ENCODE measurements at places on chromosomes 5 and 9.
A peak's percentile ranks its signal among the peaks of the same experiment; 100 is the strongest.

- no peak for DNase-seq
Observed at GRCh38 chr9:79812507-79813257, 240.9 kb downstream of the TLE4 start.

DNA sequence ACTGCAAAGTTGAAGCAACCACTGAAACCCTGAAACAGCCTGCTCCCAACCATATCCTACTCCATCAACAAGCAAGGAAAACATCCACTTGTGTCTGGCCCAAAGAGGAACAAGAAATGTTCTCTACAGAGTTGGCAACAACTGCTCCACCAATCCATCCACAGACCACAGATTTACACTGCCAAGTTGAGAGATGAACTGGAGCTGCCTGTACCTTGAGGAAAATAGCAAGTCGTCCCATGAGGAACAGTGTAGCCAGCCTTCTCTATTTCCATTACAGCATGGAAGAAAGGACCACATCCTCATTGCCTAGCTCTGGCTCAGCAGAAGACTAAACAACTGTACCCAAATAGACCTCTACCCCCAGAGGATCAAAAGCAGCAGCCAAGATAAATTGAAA, 60.4 kb downstream of the DEPDC1B start:
- no peak for DNase-seq

DNA sequence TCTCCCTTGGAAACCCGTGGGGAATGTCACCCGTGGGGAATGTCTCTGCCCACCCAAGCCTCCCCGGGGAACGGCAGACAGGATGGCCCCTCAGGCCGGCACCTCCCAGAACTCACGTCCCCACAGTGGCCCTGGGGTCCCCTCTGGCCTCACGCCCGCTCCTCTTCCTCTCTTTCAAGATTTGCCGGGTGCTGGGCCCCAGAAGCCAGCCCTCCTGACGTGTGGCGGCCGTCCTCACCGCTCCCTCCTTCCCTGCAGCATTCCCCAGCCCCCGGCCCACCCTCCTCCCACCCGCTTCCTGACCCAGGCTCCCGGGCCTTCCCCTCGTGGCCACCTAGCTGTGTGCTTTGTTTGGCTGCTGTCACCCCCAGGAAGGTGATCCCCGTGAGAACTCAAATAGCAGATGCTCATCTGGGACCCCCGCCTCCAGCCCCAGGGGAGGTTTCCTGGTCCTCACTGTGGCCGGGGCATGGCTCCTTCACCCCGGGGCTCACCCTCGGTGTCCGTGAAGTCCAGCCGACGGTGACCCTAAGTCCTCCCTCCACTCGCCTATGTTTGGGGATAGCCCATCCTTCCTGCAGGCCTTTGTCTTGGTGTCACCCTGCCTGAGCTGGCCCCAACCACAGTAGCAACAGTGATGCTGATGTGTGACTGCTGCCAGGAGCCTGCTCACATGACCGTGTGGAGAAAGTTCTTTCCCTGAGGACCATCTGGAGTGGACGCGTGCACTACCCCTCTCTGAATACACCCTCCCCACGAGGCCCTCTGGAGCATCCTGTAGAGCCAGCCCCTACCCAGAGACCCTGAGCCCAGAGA, 163.3 kb upstream of the IER5L start:
- no peak for DNase-seq

GRCh38 chr5:112625689-112626438, 111.8 kb upstream of the APC start:
- DNase-seq: no peak

GRCh38 chr5:66198837-66199236, 54.7 kb downstream of the SREK1 start:
- no peak for DNase-seq

GRCh38 chr9:71681708-71682272, 86.5 kb downstream of the CEMIP2 start:
- no peak for DNase-seq

- DNase-seq: no peak
Observed at GRCh38 chr9:89725271-89725670, 120.5 kb downstream of the GADD45G start.

GRCh38 chr9:122144836-122145591, 14.6 kb downstream of the NDUFA8 start:
- no peak for DNase-seq

DNA sequence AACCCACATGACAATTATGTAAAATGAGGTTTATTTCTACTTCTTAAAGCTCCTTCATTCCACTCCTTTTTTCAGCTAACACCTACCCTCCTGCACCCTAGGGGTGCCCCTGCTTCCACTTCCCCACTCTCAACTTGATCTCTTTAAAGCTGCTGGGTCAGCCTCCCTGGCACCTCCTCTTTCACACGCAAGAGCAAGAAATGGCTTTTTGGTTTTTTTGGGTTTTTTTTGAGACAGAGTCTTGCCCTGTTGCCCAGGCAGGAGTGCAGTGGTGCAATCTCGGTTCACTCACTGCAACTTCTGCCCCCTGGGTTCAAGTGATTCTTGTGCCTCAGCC, 64.4 kb downstream of the SUSD1 start:
- DNase-seq: no peak

GRCh38 chr5:148391422-148391821, 7.7 kb downstream of the FBXO38 start:
- DNase-seq: no peak

DNA sequence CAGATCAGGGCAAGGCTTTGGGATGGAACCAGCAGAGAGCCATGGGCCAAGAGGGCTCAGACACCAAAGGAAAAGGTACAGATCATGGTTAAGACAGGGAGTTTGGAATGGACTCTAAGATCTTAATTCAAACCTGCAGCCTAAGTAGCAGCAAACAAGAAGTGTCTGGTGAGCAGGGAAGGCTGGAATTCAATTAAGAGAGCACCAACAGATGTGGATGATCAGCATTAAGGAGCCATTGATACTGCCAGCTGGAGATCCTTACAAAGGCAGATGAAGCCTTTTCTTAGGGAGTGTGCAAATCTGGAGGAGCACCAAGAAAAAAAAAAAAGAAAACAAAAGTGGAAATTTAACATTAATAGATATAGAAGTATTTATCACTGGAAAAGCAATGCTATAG, 516.8 kb downstream of the RASEF start:
- DNase-seq: no peak

DNA sequence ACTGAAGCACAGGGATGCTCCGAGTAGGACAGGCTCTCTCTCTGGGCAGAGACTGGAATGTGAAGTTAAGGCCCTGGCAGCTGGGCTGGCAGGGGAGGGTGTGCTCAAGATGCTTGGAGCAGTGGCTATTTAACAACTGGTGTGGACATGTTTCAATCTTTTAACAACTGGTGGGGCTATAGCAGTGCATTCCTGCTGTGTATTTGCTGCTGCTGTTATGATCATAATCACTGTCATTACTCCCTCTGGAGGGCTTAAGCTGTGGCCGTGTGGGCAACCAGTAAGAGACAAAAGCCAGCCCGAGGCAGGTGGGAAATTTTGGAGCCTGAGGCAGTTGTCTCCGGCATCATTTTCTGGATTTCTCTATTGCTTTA, 33.3 kb upstream of the PTGS1 start:
- DNase-seq: no peak

DNA sequence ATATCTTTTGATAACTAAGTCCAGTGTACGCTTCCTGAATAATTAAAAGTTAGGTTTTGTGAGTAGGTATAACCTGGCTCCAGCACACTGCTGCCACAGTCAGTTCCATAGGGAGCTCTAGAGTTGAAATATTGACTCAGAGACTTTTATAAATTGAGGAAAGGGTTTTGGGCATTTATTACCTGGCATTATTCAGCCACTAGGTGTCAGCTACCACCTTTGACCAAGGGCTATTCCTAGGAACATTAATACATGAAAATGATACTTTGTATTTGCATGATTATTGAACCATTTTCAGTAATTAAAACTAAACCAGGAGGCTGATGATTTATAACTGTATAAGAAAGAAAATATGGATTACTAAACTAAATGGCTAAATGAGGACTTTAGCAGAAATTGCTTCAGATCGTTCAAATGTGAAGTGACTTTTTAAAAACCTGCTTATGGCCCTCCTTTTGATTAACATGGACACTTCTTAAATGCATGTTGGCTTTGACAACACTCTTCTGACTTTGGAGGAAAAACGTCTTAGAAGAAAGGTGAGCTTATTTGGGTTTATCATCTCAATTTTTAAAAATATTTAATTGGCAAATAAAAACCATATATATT, 83.0 kb downstream of the SMC2 start:
- DNase-seq: no peak

GRCh38 chr5:110865400-110866094, 126.7 kb downstream of the SLC25A46 start:
- DNase-seq: peak; percentile 17

DNA sequence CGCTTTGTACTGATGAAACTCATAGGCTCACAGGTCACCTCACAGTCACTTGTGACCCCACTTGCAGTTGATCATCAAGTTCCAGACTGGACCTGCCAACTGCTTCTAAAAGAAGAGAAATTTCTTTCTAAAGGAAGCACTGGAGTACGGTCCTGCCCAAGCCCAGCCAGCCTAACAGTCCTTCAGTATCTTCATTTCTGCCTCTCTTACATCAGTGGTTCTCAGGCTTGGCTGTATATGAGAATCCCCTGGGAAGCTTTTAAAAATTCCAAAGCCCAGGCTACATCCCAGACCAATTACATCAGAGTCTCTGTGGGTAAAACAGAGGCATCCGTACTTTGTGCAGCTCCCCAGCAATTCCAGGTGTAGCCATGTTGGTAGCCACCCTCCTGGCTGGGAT, 282.1 kb downstream of the NFIB start:
- DNase-seq: no peak

- DNase-seq: no peak
Observed at GRCh38 chr9:128213746-128214497, 10.7 kb downstream of the DNM1 start.

- no peak for DNase-seq
Observed at GRCh38 chr9:69054989-69055388, 19.4 kb downstream of the FXN start.

DNA sequence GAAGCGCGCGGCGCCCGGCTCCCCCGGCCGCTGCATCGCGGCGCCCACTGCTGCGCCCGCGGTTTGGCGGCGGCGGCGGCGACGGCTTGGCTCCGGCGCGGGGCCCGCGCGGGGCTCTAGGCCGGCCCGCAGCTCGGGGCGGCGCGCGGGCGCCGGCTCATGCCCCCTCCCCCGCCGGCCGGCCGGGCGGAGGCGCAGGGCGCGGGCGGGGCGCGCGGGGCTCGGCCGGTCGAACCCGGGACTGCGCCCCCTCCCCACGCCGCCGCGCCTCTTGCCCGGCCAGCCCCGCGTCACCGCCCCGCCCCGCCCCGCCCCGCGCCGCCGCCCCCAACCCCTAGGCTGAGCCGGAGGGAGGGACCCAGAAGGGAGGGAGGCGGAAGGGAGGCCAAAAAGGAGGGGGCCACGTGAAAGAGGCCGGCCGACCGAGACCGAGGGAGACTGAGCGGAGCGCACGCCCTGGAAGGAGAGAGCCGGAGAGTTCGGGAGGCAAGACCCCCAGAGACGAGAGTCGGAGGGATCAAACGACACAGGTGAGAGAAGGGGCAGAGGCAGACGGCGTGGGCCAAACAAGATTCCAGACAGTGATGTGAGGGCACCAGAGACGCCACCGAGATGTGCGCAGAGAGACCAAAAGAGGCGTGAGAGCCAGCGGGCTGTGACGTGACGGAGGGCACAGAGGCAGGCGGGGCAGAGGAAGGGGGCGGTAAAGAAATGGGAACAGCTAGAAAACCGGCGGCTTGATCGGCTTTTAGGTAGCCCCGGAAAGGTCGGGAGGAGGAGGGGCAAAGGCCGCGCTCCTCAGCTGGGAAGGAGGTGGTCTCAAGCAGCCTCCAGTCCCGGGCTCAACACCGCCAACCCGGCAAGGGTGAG, at the start of gene BARX1:
BARX1 (minus strand) TSS at position 245 of the 870 bp plus-strand sequence; CDS start at position 36, 209 bp downstream.
- peak; percentile 45 for DNase-seq

- DNase-seq: no peak
Observed at GRCh38 chr9:108642871-108643270, 212.9 kb downstream of the ACTL7B start.

DNA sequence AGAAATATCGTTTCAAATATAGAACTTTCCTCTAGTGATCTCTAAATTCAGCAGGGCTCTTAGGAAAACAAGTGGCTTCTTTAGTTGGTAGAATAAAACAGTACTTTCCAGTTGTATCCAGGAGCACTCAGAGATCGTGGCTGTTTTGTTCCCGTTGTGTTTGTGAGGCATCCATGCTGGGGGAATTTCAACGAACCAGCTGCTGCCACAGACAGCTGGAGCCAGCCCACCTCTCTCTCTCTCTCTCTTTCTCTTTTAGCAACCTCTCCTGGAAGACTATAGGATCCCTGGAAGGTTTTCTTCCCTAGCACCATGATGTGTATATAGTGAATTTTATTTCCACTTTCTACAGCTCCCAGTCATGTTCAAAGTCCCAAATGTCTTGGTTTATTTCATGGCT, 1116.0 kb upstream of the SEMA6A start:
- no peak for DNase-seq

DNA sequence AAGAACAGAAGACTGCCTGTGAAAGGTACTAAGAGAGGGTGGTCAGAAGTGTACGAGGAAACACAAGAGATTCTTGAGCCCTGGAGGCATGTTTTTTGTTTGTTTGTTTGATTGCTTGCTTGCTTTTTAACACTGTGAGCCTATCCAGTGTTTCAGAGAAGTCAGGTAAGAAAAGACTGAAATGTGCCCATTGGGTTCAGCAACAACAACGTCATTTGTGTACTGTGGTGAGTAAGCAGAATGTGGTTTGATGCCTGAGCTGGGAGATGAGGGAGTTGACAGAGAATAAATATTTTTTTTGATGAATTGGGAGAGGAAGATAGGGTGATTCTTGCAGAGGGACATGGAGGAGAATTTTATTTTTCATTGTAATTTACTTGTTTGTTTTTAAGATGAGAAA, 73.1 kb downstream of the RPS23 start:
- no peak for DNase-seq

GRCh38 chr9:33267151-33267767, 2.4 kb downstream of the CHMP5 start:
- no peak for DNase-seq

DNA sequence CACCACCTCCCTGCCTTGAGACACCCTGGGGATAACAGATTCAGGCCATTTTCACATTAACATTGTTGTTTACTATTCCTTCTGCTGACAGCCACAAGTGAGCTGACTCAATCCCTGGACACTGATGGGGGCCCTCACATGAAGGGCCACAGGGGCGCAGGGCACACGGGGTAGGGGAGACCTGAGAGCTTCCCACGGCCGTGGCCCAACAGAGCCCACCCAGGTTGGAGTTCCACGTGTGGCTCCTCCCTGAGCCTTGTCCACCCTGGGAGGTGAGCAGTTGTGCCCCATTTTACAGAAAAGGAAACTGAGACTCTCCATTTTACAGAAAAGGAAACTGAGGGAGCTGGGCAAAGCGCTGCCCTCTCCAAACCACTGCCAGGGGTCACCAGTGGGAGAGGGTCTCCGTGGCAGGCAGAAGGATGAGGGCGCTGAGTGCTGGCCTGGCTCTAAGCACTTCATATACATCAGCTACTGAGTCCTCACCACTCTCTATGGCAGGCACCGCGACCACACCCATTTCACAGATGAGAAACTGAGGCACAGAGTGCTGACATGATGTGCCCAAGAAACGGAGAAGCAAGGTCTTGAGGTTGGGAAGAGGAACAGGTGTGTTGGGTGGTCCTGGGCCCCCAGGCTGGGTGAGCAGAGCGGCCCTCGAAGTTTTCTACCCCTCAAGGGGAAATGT, 2.3 kb downstream of the NINJ1 start:
- DNase-seq: no peak

- DNase-seq: no peak
Observed at GRCh38 chr5:68041293-68041692, 174.3 kb upstream of the PIK3R1 start.

Measured in NCI-H1930 (cell line).